Activated CD8-positive, alpha-beta T cell treated with anti-CD3 and anti-CD28 coated beads, Interleukin-2, amount 10 ng/mL, durations not matched to agents 7 days and 5 days (primary cell): ENCODE measurements at places on chromosomes 6 and 20.

DNA sequence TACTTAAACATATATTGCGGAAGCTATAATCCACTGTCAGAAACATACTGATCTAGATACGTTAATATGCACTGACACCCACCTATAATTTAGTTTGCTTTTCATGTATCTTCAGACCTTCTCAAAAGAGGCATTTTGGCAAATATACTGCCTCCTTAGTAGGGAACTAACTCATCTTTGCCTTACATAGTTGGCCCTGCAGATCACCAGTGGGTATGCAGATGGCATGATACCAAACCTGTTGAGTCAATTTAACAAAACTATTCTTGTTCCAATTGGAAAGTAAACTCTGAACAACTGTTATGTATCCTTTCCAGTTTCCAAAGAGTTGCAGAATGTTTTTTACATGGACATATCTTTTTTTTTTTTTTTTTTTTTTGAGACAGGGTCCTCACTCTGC, 35.6 kb upstream of the TBC1D20 start:
- no peaks in the 10 kb centered on the region for H3K4me1 ChIP-seq
- H3K4me3 ChIP-seq: no peak overlapping the region
- no peak for DNase-seq

- no peak overlapping the region for H3K4me3 ChIP-seq
- peaks cover 8% of the 10 kb centered on the region for H3K27me3 ChIP-seq
- no peak overlapping the region for H3K27ac ChIP-seq
- DNase-seq: no peak
Observed at GRCh38 chr20:10314198-10314597, 95.6 kb downstream of the SNAP25 start.

DNA sequence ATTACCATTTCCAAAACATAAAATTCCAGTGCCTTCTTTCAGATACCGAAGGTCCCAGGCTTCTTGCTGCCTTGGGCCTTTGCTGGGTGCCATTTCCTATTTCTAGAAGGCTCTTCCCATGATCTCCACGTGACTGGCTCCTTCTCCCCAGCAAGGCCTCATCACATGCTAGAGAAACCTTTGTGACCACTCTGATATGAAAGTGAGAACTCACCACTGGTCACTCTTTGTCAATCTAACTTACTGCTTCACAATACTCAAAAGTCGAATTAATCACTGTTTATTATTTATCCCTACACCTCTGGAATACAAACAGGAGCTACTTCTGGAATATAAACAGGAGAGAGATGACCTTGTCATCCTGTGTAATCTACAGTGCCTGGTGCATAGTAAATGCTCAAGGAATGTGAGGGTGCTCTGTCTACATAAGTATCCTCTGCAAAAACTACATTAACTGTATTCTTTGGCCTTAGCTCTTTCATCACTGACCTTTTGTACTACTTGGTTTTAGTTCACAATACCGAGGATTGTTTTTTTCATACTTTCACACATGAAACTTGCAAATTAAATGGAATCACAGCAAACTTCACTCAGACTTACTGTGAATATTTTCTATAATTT, 1.6 kb downstream of the STX7 start:
- peaks cover 11% of the 10 kb centered on the region for H3K27me3 ChIP-seq
- H3K36me3 ChIP-seq: peaks cover 3% of the 10 kb centered on the region
- peak overlapping the region; percentile 20 for H3K4me3 ChIP-seq
- DNase-seq: no peak
- H3K27ac ChIP-seq: no peak overlapping the region

- no peaks in the 10 kb centered on the region for H3K4me1 ChIP-seq
- H3K27me3 ChIP-seq: no peaks in the 10 kb centered on the region
- H3K36me3 ChIP-seq: no peaks in the 10 kb centered on the region
- no peak overlapping the region for H3K27ac ChIP-seq
- no peak for DNase-seq
- no peak overlapping the region for H3K4me3 ChIP-seq
Observed at GRCh38 chr6:63964366-63964765, 328.8 kb downstream of the PHF3 start.

- H3K36me3 ChIP-seq: no peaks in the 10 kb centered on the region
- H3K4me1 ChIP-seq: peaks cover 35% of the 10 kb centered on the region
- peak overlapping the region; percentile 52 for H3K4me3 ChIP-seq
- peak overlapping the region; percentile 84 for H3K27ac ChIP-seq
- peak; percentile 75 for DNase-seq
- H3K27me3 ChIP-seq: no peaks in the 10 kb centered on the region
Observed at GRCh38 chr6:14857501-14857900, 388.4 kb upstream of the JARID2 start.

DNA sequence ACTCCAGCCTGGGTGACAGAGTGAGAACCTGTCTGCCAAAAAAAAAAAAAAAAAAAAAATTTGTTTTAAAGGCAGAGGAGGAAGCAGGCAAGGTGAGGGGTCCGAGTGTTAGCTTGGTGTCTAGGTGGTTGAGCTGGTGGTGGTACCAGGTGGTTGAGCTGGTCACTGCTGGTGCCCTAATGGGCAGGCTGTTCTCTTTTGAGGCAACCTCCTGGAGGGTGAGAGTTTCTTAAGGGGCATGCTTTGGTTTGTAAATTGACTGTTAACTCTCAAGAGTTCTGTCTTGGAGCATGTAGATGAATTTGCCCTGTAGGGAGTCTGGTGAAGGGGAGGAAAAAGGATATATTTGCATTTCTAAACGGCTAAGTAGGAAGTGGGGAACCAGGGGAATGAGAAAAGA, 52.7 kb downstream of the BANF2 start:
- peaks cover 15% of the 10 kb centered on the region for H3K27me3 ChIP-seq
- no peak overlapping the region for H3K4me3 ChIP-seq
- no peak overlapping the region for H3K27ac ChIP-seq
- DNase-seq: no peak
- no peaks in the 10 kb centered on the region for H3K4me1 ChIP-seq

DNA sequence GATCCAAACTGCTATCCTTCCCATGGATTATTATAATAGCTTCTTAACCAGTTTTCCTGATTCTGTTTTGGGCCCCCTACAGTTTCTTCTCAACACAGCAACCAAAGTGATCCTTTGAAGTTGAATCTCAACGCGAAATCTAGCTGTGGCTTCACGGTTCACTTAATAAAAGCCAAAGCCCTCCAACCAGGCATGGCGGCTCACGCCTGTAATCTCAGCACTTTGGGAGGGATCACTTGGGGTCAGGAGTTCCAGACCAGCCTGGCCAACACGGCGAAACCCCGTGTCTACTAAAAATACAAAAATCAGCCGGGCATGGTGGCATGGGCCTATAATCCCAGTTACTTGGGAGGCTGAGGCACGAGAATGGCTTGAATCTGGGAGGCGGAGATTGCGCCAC, 3.3 kb downstream of the RMND1 start:
- peaks cover 14% of the 10 kb centered on the region for H3K36me3 ChIP-seq
- DNase-seq: no peak
- H3K4me3 ChIP-seq: no peak overlapping the region
- H3K27me3 ChIP-seq: no peaks in the 10 kb centered on the region

- peaks cover 17% of the 10 kb centered on the region for H3K4me1 ChIP-seq
- peak; percentile 56 for DNase-seq
- H3K27me3 ChIP-seq: peaks cover 4% of the 10 kb centered on the region
- no peak overlapping the region for H3K4me3 ChIP-seq
- peaks cover 16% of the 10 kb centered on the region for H3K36me3 ChIP-seq
Observed at GRCh38 chr20:57412347-57413029, 21.3 kb downstream of the RBM38 start.

GRCh38 chr6:169915769-169916550, 164.5 kb downstream of the ERMARD start:
- peaks cover 18% of the 10 kb centered on the region for H3K27me3 ChIP-seq
- H3K4me3 ChIP-seq: no peak overlapping the region
- H3K27ac ChIP-seq: no peak overlapping the region
- DNase-seq: no peak
- H3K4me1 ChIP-seq: peaks cover 3% of the 10 kb centered on the region

DNA sequence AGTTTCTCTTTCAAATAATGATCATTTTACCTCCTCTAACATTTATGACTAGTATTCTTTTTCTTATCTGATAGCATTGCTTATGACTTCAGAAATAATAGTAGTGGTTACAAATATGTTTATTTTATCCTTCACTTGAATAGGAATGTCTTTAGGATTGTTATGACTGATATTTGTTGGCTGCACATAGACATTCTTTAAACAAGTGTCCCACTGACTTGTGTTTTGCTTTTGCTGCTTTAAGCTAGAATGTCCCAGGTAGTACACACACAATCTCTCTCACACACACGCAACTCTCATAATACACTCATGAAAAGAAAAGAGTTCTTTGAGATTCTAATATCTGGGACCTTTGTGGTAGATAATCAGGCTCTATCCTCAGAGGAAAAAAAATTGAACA, 21.6 kb downstream of the KIAA1586 start:
- no peak overlapping the region for H3K4me3 ChIP-seq
- peaks cover 6% of the 10 kb centered on the region for H3K36me3 ChIP-seq
- DNase-seq: no peak
- peaks cover 8% of the 10 kb centered on the region for H3K4me1 ChIP-seq
- no peak overlapping the region for H3K27ac ChIP-seq
- H3K27me3 ChIP-seq: no peaks in the 10 kb centered on the region

DNA sequence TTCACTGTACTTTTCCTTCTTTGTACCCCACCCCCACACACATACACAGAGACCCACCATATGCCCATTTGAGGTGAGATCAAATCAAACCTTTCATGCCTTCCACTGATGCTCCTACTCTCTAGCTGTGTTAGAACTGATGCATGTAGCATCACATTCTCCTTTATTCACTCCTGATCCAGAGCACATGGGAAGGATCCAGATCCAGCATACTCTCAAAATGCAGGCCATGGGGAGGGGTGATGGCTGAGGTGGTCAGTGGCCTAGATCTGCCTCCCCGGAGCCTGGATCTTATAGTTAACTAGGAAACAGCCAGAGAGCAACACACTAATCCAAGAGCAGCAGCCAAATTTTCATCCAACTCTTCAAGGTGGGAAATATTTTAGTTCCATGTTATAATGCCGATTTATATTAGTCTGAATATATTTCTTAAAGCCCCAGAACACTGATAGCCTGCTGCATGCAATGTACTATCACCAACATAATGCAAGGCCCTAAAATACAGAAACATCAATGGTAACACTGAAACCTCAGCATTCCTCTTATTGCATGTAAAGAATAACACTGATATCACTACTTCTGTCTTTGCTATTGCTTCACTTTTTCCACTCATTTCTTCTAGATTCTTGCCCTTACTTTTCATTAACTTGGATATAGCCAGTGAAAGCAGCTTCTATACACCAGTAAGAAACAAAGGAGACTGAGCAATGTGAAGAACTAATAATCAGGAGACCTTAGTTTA, 126.8 kb upstream of the BEND6 start:
- H3K4me1 ChIP-seq: no peaks in the 10 kb centered on the region
- H3K27me3 ChIP-seq: peaks cover 11% of the 10 kb centered on the region
- H3K36me3 ChIP-seq: no peaks in the 10 kb centered on the region
- no peak overlapping the region for H3K4me3 ChIP-seq

DNA sequence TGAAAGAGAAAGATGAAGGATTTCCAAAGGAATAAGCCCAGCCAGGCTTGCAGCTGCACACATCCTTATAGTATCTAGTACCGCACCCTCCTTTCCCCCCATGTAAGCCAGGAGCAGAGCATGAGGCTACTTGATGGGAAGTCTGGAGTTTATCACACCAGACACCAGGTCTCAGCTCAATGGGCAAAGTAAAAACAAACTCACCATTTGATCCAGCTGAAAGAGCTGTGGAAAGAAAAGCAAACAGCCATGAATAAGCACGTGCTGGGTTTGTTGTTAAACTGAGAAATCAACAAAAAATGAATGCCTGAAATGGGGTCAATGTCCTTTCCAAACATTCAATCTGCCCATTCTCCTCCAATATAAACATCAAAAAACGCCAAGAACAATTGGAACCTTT, 50.6 kb upstream of the MAP7 start:
- DNase-seq: no peak
- H3K4me3 ChIP-seq: no peak overlapping the region
- H3K4me1 ChIP-seq: no peaks in the 10 kb centered on the region

DNA sequence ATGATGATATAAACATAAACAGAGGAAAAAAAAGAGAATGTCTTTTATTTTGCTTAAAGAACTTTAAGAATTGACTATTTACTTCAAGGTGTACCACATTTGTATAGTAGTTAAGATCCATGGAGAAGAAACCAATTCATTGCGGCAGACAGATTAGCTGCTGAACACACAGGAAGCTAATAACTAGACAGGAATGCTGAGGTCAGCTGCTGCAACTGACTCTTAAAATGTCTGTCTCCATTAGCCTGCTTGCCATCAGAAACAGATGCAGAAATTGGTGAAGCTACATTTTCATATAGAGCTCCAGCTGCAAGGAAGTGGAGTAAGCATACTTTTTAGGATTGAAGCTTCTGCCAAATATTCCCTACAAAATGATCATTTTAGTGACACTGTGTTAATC, 939.5 kb downstream of the EPHA7 start:
- H3K27ac ChIP-seq: no peak overlapping the region
- H3K36me3 ChIP-seq: no peaks in the 10 kb centered on the region
- no peak for DNase-seq
- H3K27me3 ChIP-seq: no peaks in the 10 kb centered on the region
- no peak overlapping the region for H3K4me3 ChIP-seq

DNA sequence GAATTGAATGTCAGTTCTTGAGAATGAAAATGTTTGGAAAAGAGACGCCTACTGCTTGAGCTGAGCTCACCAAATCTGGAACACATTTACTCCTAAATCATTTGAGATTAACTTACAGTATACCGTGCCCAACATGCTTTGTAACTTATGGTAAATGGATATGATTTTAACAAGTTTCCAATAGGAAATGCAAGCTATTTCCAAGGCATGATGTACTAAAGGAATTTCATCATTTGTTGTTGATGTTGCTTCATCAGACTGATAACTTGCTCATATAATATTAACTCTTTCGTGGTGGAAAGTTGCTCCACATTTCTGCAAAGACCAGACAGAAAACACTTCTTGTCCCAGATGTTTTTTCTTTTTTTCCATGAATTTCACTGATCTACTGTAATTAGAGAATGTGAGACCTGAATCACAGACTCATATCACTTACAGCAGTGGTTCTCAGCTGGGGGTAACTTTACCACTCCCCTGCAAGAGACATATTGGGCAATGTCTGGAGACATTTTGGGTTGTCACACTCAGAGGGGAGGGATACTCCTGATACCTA, 116.6 kb upstream of the TRAF3IP2 start:
- peak overlapping the region; percentile 26 for H3K27ac ChIP-seq
- no peak for DNase-seq
- peaks cover 41% of the 10 kb centered on the region for H3K36me3 ChIP-seq
- no peak overlapping the region for H3K4me3 ChIP-seq

- no peak for DNase-seq
- peak overlapping the region; percentile 81 for H3K4me3 ChIP-seq
- peak overlapping the region; percentile 94 for H3K27ac ChIP-seq
- no peaks in the 10 kb centered on the region for H3K27me3 ChIP-seq
Observed at GRCh38 chr6:144350528-144350880, 65.4 kb downstream of the UTRN start.

- H3K27me3 ChIP-seq: no peaks in the 10 kb centered on the region
- H3K27ac ChIP-seq: no peak overlapping the region
- DNase-seq: no peak
- H3K4me1 ChIP-seq: peaks cover 13% of the 10 kb centered on the region
- no peak overlapping the region for H3K4me3 ChIP-seq
Observed at GRCh38 chr20:33377366-33377765, 24.0 kb downstream of the CDK5RAP1 start.
